ENCODE measurements at places on chromosomes 6 and 20. TPM values are rescaled to one million over a fixed set of nuclear protein-coding genes. Genes with fewer than 3 reads are reported as not detected.

CAPN11 gene
- 0.43 TPM for total RNA-seq

BTN2A1 gene
- total RNA-seq: 39.0 TPM

MAFB gene
- total RNA-seq: 0.22 TPM

ZBTB22 gene
- 18.3 TPM for total RNA-seq

SIRPA gene
- 14.9 TPM for total RNA-seq

KIAA1755 gene
- 1.7 TPM for total RNA-seq

PNLDC1 gene
- total RNA-seq: not detected

SAMD10 gene
- 2.6 TPM for total RNA-seq

CNKSR3 gene
- 3.1 TPM for total RNA-seq

ACTL10 gene
- 1.6 TPM for total RNA-seq

SNRPB gene
- 117 TPM for total RNA-seq

NKX2-2 gene
- not detected for total RNA-seq

ZNF311 gene
- total RNA-seq: 0.43 TPM

RCAN2 gene
- 0.88 TPM for total RNA-seq

GNAS-AS1 gene
- 1.0 TPM for total RNA-seq

MAP7 gene
- 1.1 TPM for total RNA-seq

COL21A1 gene
- 0.14 TPM for total RNA-seq

HFE gene
- 16.9 TPM for total RNA-seq

SF3B5 gene
- total RNA-seq: 109 TPM

TFAP2D gene
- not detected for total RNA-seq

ARHGAP40 gene
- total RNA-seq: 0.43 TPM

ABHD16B gene
- total RNA-seq: not detected

F13A1 gene
- 1.0 TPM for total RNA-seq

DNMT3B gene
- 2.2 TPM for total RNA-seq

MAS1 gene
- total RNA-seq: not detected

GJA10 gene
- total RNA-seq: not detected

MED20 gene
- total RNA-seq: 27.1 TPM

CST2 gene
- total RNA-seq: not detected

SMIM8 gene
- 3.3 TPM for total RNA-seq

BCLAF1 gene
- 147 TPM for total RNA-seq

PARD6B gene
- total RNA-seq: 9.6 TPM

SLC35D3 gene
- 0.14 TPM for total RNA-seq

C6orf58 gene
- total RNA-seq: not detected

POPDC3 gene
- total RNA-seq: 2.0 TPM

ZC3H12D gene
- total RNA-seq: 0.14 TPM

BAG2 gene
- total RNA-seq: 12.7 TPM

SMOC2 gene
- total RNA-seq: 0.22 TPM

FAXC gene
- total RNA-seq: 0.14 TPM

ZNF322 gene
- total RNA-seq: 11.6 TPM
